ENCODE measurements at places on chromosomes 4 and X.

DNA sequence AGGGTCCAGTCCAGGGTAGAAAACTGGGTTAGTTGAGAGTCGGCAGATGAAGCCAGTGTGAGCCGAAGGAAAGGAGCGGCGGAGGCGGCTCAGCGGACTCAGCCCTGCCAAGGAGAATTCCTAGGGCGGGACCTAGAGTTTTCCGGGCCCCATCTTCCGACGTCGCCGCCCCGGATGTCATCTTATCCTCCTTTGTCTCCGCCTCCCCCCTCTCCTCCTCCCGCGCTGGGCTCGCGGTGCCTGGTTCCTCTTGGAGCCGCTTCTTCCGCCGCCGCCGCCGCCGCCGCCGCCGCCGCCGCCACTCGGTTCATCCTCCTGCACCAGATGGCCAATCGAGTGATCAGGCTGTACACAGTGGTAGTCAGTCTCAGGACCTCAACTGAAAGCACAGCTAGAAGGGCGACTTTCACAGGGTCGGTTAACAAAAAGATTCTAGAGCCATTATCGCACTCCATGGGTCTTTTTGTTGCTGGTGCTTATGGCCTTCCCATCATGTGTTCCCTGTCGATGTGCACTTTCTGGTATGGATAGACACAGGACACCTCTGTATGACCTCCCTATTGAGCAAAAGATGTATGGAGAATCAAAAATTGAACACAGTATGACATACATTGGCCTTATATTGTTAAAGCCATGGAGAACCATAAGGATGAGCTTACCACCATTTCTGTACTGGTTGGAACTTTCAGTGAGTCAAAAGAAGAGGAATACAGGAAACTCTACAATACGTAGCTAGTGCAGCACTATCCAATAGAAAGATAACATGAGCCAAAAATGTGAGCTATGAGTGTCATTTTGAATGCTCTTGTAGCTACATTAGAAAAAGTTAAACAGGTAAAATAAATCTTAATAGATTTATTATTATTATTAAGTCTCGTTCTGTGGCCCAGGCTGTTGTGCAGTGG is 32.4 kb upstream of the THOC2 start:
- DNase-seq, result peak; percentile 60

GRCh38 chr4:2449051-2449450 is 19.9 kb upstream of the RNF4 start:
- DNase-seq, result no peak

- peak; percentile 66 for DNase-seq
Observed at GRCh38 chr4:36244257-36245082, at the start of gene ARAP2. ARAP2 (minus strand) TSS chr4:36244514; CDS start chr4:36229486, 15,028 bp downstream.

DNA sequence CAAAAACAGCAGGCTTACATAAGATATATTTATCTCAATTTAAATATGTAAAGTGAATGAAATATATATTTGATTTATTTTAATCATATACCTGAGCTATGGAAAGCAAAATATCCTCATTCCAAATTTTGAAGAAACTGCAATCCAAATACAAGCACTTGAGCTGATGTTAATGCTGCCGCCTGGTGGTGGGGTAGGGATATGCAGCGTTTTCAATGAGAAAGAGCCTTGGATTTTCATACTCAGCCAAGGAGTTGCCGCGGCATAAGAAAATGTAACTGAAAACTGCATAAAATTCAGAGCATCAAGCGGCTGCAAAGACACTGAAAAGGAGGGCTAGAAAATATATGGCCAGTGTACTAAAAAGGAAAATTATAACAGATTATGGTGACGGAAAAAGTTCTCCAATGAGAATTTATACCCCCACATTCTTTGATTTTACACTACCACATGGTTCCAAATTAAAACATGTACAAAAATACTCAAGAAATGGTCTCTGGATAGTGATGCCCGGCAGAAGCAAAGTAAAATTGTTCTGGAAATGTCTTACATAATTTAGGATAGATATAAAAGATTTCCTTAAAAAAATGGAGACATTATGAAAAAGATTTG is 660.3 kb upstream of the PITX2 start:
- DNase-seq, result peak; percentile 25

- no peak for DNase-seq
Observed at GRCh38 chrX:74523870-74524735, 90.3 kb downstream of the RLIM start.

All from stimulated activated CD4-positive, alpha-beta T cell treated with anti-CD3 and anti-CD28 coated beads, Interleukin-12 subunit alpha, Interleukin-12 subunit beta, amount 100 ng/mL, for 4 hours (primary cell).